ENCODE measurements at places on chromosomes 1 and 21. TPM values are rescaled to one million over a fixed set of nuclear protein-coding genes. Genes with fewer than 3 reads are reported as not detected.
A peak's percentile ranks its signal among the peaks of the same experiment; 100 is the strongest.

PRDM16 gene
- 12.9 TPM for total RNA-seq

C1orf74 gene
- total RNA-seq: 1.6 TPM

DNA sequence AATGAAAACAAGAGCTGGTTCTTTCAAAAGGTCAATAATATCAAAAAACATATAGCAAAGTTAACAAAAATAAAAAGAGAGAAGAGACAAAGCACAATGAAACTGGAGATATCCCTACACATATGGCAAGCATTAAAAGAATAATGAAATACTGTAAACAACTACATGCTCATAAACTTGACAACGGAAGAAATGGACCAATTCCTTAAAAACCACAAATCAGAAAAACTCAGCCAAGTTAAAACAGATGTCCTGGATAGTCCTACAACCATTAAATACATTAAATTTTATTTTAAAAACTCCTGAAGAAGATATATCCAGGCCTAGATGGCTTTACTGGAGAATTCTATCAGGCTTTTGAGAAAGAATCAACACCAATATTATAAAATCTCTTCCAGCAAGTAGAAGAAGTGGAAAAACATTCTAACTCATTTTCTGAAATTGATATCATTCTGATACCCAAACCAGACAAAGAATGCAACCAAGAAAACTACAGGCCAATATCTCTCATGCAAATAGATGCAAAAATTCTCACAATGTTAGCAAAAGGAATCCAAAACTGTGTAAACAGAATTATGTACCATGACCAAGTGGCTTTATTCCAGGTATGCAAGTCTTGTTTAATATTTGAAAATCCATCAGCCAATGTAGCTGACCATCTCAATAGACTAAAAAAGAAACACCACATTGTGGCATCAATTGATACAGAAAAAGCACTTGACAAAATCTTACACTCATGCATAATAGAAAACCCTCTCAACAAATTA is 56.1 kb upstream of the LRRC7 start:
- DNase-seq: no peak

DNA sequence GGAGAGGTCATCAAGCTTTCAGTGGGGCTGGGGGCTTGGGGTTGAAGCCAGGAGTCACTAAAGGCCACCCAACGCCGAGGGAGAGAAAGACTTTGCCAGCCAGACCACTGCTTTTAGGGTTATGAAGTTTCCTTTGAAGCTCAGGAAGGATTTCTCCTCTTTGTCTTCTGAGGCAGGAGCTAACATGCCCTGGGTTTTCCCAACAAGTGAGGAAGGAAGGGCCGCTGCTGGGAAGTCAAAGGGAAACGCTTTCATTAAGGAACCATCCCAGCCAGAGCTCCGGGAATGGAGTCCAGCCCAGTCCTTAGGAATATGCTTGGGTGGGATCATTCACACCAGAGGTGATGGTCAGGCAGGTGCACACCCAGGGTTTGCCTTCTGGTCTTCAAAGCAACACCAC is 436.9 kb downstream of the PRDM2 start:
- no peak for DNase-seq

ZFP69B gene
- 1.3 TPM for total RNA-seq

DNA sequence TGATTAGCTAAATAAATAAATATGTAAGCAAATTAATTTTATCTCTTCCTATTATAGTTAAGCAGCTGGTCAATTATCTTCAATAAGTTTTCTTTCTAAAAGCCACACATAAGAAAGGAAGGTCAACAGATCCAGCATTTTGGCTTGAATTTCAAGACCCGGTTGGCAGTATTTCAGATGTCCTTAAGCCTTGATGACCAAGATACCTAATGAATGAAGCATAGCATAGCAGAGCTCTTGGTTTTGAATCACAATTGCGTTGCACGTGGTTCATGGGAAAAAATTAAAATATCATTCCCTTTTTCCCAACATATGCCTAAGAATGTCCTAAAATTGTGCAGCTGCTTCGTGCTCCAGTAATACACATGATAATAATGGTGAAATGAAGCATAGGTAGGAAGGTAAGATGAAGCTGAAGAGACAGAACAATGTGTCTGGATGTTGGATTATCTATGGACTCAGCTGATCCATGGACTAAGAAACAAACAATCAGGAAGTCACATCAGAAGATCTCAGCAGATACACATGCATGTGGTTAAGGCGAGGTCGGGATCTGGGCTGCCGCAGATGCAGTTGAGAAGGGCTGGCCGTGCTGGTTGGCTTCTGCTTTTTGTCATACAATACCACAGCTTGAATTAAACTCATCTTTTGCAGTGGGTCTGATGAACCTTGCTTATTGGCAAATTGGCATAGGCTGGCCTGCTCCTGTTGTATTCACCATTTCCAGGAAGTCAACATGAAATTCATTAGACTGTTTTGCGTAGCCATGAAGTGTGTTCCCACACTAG is 284.9 kb upstream of the RUNX1 start:
- DNase-seq: no peak

IFI16 gene
- 31.1 TPM for total RNA-seq

PPM1J gene
- total RNA-seq: 10.7 TPM

DNA sequence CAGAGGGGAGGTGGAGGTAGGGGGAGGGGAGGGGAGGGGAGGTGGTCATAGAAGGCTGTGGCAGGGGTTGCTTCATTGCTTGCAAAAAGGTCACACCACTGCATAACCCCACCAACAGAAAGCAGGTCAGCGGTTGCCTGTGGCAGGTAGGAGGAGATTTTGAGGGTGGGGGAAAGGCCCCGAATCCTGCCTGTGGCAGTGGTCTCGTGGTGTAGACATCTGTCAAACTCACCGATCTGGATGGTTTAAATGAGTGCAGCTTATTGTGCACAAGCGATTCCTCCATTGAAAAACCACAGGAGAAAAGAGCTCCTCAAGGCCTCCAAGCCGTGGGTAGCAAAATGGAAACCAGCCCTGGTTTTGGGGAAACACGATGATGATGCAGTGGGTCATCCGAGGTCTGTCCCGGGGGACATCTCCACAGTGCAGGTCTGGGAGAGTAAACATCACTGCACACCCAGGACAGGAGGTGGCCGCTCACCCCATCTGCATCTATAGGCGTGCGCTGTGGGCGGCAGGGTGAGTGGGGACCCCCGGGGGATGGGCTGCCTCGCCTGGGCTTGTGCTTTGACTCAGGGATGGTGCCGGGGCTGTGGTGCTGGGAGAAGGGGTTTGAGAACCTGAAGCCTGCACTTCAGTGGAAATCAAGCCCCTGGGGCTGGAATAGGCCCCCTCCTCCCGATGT is 112.3 kb downstream of the CRYAA start:
- peak; percentile 66 for DNase-seq

KRTAP19-1 gene
- total RNA-seq: not detected

DNA sequence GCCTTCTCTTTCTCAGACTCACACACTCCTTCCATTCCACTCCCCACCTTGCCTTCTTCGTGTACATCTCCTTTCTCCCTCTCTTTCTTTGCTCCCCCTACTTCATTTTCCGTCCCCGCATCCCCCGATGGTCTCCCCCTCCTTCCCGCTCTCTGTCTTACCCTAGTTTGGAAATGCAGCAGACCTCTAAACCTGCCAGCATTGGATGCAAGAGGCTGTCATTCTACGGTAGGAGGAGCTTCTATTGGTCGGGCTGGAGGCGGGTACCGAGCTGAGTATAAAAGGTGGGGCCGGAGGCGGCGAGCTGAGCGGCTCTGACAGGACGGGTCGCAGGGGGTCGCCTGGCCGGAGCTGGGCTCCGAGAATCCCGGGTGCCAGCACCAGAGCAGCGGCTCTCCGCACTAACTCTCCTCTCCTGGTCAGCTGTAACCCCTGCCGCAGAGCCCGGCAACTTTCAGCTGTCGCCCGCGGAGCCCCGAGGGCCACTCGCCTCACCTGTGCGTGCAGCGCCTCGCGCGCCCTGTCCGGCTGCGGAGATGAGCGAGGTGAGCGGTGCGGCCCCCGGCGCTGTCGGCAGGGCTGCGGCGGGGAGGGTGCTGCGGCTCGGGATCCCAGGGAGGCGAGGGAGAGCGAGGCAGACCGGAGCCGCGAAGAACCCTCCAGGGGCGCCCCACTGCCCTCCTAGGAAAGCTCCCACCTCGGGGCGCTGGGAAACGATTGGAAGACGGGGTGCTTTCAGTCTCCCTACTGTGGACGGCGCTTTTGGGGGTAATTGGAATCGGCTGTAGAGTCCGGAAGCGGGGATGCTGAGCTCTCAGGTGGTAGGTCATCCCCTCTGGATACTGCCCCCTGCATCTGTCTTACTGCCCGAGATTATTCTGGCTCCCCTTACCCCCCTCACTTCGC is at the start of gene PCP4L1:
PCP4L1 (plus strand) TSS at position 307 of the 906 bp plus-strand sequence; CDS start at position 537, 230 bp downstream.
- no peak for DNase-seq

ATP1B1 gene
- 256 TPM for total RNA-seq

GRCh38 chr1:2589431-2590232 is 3.1 kb downstream of the PRXL2B start:
- DNase-seq: no peak

GRCh38 chr1:111867868-111868440 is 112.3 kb downstream of the DDX20 start:
- no peak for DNase-seq

- DNase-seq: peak; percentile 84
Measured at GRCh38 chr21:39788383-39788782, 43.4 kb downstream of the IGSF5 start.

DNA sequence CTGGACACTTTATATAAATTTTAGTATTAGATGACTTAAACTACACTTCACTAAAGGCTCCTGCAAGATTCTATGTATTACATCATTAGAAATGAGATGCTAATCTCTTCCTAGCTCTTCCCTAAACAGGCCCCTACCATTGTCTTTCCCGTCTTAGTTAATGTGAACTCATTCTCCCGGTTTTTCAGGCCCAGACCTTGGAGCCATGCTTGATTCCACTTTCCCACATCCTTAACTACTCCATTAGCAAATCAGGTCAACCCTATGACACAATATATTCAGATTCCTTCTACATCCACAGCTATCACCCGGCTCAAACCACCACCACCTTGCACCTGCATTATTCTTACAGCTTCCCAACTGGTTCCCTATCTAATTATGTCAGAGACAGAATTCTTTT is 73.3 kb downstream of the NVL start:
- DNase-seq: no peak

FAM72D gene
- total RNA-seq: not detected

- no peak for DNase-seq
Measured at GRCh38 chr1:23719162-23719820, 24.0 kb upstream of the ELOA start.

DNA sequence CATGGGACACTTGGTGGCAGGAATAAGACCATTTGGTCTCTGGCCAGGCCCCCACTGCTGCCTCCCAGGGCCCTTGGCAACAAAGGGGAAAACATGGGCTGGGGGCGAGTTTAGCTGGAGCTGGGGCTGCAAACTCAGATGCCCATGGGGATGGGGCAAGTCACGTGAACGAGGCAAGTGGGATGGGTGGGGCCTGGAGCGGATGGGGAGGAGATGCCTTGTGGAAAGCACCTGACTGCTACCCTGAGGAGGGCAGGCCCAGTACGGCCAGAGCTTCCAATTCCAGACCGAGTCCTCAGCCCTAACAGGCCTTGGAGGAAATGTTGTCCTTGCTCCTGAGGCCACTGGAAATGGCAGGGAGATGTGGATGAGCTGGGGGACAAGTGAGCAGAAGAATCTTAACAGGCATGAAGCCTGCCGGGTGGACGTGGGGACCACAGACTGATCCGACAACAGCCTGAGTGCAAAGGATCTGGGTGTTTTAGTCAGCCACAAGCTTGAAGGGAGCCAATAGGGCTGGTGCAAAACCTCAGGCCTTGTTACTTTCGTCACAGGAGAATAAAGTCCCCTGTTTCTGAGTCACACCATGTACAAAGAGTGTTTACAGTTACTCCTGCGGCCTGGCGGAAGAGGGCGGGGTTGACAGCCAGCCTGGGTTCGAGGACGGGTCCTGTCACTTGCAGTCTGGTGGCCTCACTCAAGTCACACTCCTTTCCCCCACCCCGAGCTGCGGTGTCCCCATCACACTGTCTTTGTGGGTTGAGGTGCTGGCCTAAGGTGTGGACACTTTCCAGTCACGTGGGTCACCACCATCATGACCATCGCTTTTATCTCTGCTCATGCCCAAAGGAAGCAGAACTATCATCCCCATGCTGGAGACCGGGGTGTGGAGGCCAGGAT is 19.1 kb downstream of the RUNX3 start:
- DNase-seq: no peak

GRCh38 chr1:158998037-158998780 is 11.5 kb upstream of the IFI16 start:
- no peak for DNase-seq

HLX gene
- total RNA-seq: 8.1 TPM

DNA sequence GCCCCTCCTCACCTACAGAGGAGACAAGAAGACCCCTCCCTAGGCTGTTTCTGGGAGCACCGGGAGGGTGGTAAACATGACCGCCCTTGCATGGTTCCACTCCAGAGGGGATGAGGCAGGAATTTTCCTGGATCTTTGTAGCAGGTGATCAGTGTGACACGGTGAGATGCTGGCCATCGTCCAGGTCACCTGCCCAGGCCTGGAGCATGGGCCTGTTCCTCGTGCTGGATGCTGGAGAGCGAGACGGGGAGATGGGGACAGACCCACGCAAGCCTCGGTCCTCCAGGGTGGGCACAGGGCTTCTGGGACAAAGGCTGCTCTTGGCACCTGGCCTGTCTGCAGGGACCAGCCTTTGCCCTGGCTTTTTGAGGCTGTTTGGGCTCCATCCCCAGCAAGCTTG is 46.2 kb downstream of the DMRTB1 start:
- no peak for DNase-seq

DNA sequence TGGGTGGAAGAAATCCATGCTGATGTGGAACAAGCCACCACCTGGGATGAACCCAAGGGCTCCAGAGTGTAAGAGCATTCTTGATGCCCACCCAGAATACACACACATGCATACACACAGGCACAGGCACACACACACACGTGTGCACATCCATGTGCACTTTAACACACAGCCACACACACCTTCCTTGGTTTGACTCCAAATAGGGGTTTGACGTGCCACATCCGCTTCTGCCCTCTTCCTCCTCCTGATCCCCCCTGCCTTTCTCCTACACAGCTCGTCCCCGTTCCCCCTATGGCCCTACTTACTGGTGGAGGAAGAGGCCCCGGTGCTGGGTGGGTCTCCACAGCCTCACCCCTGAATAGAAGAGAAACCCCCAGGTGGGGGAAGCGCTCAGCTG is 16.0 kb downstream of the SPATA21 start:
- no peak for DNase-seq

AMY1A gene
- total RNA-seq: not detected

LAD1 gene
- total RNA-seq: 12.4 TPM

GRCh38 chr1:30277911-30278310 is 445.5 kb downstream of the MATN1 start:
- DNase-seq: peak; percentile 51

GRCh38 chr1:47659146-47659545 is 221.3 kb downstream of the FOXD2 start:
- no peak for DNase-seq

OR2AK2 gene
- not detected for total RNA-seq

Data from cardiac septum (tissue), 1 donor.